ENCODE measurements at places on chromosomes 1 and 21.

- no peak for DNase-seq
Observed at GRCh38 chr1:31400393-31400792, 12.6 kb upstream of the SERINC2 start.

DNA sequence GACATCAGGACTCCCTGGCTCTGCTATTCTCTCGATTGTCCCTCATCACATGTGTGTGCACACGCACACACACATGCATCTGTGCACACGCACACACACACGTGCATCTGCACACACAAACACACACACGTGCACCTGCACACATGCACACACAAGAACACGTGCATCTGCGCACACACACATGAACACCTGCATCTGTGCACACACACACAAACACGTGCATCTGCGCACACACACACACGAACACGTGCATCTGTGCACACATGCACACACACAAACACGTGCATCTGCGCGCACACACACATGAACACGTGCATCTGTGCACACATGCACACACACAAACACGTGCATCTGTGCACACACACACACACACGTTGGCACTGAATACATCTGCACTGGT lies 14.7 kb downstream of the S100A7A start:
- no peak for DNase-seq

DNA sequence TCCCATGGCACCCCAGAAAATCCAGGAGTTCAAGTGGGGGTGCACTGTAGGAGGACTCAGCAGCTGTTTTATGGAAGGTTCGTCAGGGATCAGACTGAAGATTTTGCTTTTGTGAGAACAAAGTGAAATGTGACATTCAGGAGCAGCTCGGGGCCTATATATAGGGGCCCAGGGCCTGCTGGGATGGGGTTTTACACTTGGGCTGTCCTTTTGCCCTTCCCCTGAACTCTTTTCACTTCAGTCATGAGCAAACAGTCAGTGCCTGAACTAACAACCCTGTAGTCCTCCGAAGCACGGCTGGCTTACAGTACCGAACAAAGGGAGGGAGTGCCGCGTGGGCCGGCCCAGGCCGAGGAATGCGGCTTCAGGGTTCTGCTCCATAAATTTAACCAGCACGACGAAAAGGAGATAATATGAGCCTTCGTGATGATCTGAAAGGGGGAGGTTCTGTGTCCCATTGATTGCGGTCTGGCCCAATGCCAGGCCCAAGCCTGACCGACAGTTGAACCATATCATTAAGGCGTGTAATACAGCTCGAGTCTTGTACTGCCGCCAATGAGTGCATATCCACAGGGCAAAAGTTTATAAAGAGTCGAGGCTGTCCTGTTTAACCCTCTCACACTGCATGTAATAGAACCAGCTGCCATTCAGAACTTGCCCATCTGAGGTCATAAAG lies 139.9 kb downstream of the DHRS3 start:
- DNase-seq = no peak

DNA sequence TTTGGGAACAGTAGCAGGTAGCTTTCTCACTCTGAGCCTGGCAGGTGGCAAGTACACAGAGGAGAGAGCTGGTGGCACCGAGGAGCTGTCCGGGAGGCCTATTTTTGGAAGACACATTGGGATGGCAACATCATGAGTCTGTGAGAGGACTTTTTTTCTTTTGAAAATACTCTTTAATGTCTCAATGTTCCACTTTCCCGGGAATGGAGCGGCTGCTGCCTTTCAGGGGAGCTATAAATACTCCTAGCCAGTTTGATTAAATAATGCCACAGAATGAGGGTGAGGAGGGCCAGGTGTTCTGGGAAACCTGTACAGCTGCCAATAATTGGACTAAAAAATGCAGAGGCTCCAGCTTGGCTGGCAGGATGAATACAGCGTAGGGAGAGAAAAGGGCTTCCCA lies 93.3 kb upstream of the COG2 start:
- DNase-seq = no peak

DNA sequence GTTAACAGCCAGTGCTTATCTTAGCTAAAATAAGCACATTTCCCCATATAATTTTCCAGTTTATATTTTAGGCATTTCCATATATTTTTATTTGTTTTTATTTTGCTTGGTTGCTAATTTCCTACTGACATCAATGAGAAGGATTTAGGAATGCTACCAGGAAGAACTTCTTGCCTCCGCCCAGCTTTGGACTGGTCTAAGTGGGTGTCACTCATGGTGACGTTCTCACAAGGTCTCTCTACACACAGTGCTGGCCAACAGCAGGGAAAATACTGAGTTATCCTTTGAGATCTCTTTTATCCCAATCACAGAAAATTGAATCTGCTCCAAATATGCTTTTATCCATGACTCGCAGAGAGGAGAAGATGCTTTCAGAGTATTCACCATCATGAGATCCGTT lies 13.2 kb downstream of the MX1 start:
- no peak for DNase-seq

DNA sequence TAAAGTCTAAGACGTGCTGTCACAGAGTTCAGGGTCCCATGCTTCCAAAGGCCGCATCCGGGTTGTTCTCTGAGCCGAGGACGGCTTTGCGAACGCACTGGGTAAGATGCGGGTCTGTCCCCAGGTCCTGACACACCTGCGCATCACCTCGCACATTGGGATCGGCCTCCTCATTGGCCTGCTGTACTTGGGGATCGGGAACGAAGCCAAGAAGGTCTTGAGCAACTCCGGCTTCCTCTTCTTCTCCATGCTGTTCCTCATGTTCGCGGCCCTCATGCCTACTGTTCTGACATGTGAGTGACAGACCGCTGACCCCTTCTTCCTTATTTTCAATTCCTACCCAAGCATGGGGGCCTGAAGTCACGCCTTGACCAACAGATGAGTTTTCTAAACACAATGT lies 25.3 kb downstream of the TFF3 start:
- no peak for DNase-seq

GRCh38 chr1:204368996-204369726 lies 9.4 kb upstream of the PLEKHA6 start:
- no peak for DNase-seq

DNA sequence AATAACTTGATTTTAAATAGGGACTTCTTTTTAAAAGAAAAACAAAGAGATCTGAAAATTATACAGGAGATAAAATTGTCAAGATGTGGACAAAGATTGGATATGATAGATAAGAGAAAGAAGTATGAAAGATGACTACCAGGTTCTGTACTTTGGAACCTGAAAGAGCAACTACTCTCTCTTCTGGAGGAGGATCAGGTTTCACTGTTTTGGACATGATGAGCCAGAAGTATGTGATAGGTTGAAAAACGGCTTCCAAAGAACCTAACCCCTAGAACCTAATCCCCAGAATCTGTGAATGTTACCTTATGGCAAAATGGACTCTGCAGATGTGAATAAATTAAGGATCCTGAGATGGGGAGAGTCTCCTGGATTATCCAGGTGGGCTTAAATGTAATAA lies 26.2 kb downstream of the RSBN1 start:
- DNase-seq = no peak

- DNase-seq = no peak
Observed at GRCh38 chr1:17831597-17831996, 76.5 kb downstream of the ACTL8 start.

DNA sequence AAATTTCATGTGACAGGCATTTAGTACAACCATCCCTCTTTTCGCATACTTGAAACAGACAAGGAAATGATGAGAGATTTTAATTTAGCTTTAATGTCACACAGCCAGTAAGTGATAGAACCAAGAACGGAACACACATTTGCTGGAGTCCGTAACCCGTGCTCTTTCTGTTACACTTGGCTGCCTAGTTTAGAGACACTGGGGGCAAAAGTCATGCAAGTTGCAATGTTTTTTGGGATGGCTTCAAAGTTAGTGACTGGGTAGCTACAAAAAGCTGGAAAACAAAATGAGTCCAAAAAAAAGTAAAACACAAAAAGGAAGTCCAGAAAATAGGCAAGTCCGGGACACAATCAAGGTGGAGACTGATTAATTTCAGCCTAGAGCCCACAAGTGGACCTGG lies 5.9 kb downstream of the NID1 start:
- no peak for DNase-seq

- DNase-seq = no peak
Observed at GRCh38 chr1:29958271-29958670, 721.9 kb downstream of the PTPRU start.

DNA sequence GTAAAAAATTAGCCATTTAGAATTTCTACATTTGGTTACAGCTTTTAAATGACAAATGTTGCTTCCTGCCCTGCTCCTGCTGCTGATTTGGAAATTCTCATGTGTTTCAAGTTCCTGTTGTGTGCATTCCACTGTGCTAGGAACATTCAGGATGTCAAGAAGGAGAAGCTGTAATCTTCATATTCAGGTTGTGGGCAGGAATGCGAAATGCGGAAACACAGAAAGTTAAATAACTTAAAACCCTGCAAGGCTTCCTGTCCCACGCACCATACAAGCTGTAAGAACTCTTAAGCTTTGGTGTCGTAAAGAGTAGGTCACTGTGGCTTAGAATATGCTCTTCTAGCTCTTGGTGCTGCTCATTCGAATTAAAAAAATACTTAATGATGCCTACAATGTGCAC lies 52.6 kb downstream of the S100B start:
- DNase-seq = no peak

DNA sequence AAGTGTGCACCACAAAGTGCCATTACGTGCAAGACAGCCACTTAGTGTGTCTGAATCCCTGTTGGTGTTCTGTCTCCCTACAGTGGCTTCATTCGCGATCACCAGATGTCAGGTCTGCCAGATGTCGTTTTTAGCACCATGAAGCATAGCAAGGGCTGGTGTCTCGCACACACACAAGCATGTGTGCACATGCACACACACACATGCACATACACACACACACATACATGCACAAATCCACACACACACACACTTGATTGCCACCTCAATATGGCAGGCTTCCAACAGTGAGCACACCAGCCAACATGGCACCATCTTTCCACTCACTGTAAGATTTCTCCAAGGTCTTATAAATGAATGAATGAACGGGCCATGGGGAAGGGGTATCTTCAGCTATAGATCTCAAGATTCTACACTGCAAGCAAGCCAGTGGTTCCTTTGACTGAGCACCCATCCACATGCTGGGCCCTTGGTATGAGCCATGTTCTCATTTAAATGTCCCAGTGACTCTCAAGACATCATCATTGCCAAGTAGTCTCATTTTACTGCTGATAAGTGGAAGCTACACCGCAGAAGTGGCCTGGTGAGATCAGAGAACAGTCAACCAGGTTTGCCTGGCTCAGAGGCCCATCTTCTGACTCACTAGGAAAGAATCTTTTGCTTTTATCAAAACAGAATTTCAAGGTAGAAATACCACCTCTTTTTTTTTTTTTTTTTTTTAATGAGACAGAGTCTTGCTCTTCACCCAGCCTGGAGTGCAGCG lies 84.9 kb downstream of the SIM2 start:
- DNase-seq = no peak

- DNase-seq = no peak
Observed at GRCh38 chr21:44800971-44801467, 601 bp downstream of the UBE2G2 start.

GRCh38 chr1:29802181-29803068 lies 566.1 kb downstream of the PTPRU start:
- no peak for DNase-seq

DNA sequence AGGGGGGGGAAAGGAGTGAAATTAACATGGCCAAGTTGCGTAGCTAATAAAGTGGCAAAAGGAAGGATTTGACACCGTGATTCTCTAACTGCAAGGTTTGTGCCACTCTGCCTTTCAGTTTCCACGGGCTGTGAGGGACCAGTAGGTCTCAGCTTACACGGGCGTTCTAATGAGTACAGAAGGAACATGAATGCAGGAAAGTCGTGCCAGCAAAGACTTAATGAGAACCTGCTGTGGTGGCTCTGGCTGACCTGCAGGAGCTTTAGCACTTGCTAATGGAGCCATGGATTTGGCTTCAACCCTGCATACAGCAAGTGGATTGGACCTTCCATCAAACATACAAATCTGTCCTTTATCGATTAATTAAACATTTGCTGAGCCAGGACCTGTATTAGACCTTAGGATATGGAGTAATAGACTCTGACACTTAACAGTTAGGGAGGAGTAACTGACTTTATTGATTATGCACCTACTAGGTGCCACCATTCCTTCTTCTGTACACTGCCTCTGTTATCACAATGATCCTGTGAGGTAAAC lies 15.1 kb upstream of the PITHD1 start:
- no peak for DNase-seq
